ENCODE measurements at places on chromosomes 13 and 19.

- no peak for DNase-seq
Observed at GRCh38 chr13:29125934-29126424, 305.8 kb downstream of the MTUS2 start.

- no peak for DNase-seq
Observed at GRCh38 chr19:48878196-48879024, 6.2 kb downstream of the PPP1R15A start.

GRCh38 chr19:45340232-45340898 lies at the start of gene KLC3:
Gene KLC3, plus strand, starts transcription at chr19:45340750. Its CDS starts 4,792 bp downstream, at chr19:45345542.
- DNase-seq, result no peak

GRCh38 chr13:26436914-26437313 lies 120.6 kb upstream of the WASF3 start:
- DNase-seq, result no peak

- peak; percentile 42 for DNase-seq
Observed at GRCh38 chr13:111900390-111901131, 166.4 kb upstream of the SOX1 start.

All from NCI-H2081 (cell line).